Mesothelial cell of epicardium (in vitro differentiated cells): ENCODE measurements at places on chromosomes 16 and 17. TPM values are rescaled to one million over a fixed set of nuclear protein-coding genes. Genes with fewer than 3 reads are reported as not detected.

- no peak for DNase-seq
Measured at GRCh38 chr17:72255481-72255880, 134.7 kb downstream of the SOX9 start.

- no peak for DNase-seq
Measured at GRCh38 chr17:79137789-79138165, 63.2 kb downstream of the ENGASE start.

EME1 gene
- 7.8 to 11.6 TPM (median 10.3 TPM) in 3 replicates for total RNA-seq

DNA sequence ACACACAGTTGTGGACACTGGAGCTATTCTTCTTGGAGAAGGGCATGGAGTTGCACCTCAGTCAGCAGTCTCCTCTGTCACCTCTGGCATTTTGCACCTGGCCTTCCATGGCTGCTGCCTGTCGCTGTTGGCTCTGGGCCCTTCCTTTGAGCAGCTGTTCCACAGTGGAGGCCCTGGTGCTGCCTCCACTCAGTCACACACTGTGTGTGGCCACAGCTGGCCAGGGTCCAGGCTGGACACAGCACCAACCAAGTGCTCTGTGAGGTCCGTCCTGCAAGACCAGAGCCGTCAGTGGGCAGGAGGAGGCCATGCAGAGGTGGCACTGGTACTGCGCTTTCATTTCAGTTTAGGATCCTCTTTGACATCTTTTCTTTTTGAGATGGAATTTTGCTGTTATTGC is 21.6 kb upstream of the MED9 start:
- DNase-seq, result no peak

DNA sequence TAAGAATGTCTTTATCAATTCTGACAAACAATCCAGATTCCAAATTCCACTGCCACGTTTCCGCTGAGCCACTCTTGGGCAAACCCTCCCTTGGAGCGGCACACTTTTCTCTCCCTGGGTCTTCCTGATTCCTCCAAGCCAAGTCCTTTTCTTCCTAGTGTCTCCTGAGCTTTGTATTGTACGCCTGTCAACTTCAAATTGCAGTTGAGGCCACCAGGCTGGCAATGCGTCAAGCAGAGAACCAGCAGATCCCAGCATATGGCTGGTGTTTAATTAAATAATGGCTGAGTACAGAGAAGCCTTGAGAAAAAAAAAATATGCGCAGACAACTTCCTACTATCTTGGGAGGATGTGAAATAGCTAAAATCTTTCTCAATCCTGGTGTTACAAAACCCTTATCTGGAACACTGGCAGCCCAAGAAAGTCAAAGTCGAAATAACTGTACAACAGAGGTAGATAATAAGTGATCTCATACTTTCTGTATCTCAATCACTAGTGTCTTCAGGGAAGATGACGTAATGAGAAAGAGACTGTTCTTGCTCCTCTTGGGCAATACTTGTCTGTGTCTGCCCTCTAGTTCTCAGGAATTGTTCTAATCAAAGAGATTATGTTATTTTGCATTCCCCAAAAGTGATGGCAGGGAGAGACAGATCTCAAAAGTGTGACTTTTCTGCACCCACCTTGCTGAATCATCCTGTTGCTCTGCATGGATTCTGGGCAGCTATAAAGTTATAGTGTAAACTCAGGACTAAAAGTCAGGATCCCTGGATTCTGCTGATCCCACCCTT is 15.0 kb downstream of the SMIM36 start:
- DNase-seq, result no peak

DNA sequence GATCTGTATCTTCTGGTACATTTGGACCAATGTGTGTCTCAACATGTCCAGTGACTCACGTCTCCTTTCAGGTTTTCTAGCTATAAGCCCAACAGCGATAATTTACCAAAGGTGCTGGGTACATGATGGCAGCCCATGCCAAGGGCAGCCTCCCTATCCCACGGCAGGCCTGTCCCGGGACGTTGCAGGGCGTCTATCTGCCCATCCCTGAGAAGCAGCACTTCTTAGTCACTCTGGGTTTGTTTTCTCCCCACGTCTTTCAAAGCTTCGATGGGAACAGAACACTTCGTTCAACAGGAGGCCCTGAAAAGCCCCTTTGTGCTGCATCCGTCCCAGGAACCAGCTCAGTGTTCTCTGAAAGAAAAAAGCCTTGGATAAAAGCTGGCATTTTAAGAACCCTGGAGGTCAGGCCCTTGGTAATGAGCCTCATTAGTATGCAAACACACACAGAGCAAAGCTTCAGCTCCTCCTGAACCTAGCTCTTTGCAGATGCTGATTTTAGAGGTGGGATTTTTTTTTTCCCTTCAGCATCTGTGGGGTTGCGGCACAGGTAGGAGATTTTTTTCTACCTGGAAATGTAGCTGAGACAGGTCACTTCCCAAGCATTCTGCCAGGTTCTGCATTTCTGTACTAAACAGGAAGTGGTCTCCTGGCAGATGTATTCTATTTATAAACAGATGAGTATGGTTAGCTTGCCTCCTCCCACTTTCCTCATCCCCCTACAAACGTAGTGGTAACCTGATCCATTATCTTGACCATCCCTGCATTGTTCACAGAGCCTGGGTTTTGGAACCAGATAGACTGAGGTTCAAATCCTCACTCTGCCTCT is 17.5 kb upstream of the MT4 start:
- no peak for DNase-seq

- DNase-seq, result no peak
Measured at GRCh38 chr17:40399185-40399584, 18.5 kb downstream of the TOP2A start.

- DNase-seq, result no peak
Measured at GRCh38 chr17:65155622-65156021, 18.5 kb downstream of the RGS9 start.

IL34 gene
- total RNA-seq, result 1.3 to 2.1 TPM (median 1.4 TPM) in 3 replicates

GRCh38 chr16:15961571-15962090 is 12.2 kb downstream of the ABCC1 start:
- DNase-seq, result no peak

DNA sequence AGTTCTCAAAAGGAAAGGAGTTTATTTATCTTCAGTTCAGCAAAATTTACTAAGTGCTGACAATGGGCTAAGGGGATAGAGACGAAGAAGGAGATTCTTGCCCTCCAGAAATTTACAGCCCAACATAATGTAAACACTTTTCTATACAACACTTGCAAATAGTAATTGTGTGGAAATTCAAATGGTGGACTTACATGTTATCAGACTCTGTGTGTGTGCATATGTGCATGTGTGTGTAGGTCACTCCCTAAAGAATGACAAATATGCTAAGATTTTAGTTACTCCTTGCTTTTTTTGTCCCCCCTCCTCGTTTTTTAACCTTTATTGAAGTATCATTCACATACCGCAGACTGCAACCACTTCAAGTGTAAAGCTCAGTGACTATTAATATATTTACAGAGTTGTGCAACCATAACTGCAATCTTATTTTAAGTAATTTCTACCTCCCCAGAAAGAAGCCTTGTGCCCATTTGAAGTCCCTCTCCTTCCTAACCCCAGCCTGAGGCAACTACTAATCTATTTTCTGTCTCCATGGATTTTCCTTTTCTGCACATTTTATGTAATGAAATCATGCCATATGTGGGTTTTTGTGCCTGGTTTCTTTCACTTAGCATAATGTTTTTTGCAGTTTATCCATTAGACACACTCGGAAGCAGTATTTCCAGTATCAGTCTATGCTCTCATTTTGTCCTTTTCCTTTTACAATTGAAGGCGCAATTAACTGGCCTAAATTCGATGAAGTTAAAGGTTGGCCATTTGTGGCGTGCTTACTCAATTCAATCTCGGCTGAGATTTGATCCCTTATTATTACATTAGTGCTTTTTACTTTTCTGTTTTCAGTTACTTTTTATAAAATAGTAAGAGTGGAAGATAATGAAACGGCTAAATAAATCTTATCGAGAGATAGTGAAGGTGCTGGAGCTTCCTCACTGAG is 318.4 kb downstream of the HAPSTR1 start:
- no peak for DNase-seq

GRCh38 chr16:28621481-28622155 is 11.8 kb upstream of the SULT1A1 start:
- no peak for DNase-seq

- DNase-seq, result no peak
Measured at GRCh38 chr17:72950242-72950931, 142.1 kb downstream of the SLC39A11 start.

DNA sequence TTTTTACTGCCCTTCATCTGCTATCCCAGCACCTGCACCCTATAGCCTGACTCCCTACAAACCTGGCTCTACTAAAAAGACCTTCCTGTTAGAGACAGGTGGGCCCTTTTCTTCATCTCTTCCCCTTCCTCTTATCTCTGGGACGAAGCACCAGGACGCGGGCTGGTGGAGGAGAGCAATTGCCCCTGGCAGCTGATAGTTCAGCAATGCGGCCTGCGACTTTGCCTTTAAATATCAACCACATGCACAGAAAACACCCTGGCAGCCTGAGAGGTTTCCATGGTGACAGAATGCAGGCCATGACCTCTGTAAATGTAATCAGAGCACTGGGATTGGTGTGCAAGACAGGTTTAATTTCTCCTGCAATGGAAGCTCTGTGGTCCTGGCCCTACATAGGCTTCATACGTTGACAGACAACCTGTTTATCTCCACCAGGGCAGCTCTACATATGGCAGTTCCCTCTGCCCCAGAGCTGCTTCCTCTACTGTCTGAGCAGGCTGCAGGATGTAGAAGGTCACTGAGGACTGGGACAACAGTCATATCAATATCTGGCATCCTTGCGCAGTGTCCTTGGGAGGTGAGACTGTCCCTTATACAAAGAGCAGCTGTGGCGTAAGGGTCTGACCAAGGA is 10.0 kb upstream of the SKAP1 start:
- no peak for DNase-seq

LITAFD gene
- total RNA-seq, result not detected in 3 replicates

CDH15 gene
- 0.18 to 0.24 TPM (median 0.20 TPM) in 3 replicates for total RNA-seq

DNA sequence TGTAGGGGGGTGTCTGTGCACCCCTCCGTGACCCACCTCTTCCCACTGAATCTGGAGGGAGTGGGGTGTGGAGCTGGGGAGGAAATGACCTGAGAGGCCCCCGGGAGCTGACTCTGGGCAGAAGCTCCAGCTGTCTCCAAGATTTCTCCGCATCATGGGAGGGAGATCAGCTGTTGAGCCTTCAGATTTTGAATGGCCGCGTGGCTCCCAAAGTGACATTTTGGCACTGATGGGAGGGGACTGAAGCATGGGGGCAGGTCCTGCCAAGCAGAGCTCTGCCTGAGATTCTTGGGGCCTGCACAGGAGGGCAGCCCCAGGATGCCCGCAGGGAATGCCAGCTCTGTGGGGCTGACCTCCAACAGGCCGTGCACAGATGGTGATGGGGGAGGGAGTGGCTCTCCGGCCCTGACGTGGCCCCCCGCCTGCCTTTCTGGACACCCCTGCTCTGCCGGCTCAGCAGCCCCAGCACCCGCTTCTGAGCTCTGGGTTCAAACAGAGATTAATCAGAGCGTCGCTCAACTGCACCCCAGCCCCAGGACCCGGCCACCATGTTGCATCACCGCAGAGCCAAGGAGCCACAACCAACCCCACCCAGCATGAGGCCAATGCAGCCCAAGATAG is 25.3 kb upstream of the UBE2I start:
- DNase-seq, result no peak

GRCh38 chr16:27426423-27427408 is 24.7 kb downstream of the IL21R start:
- peak; percentile 31 for DNase-seq

TNFRSF13B gene
- not detected in 3 replicates for total RNA-seq
